Naive thymus-derived CD4-positive, alpha-beta T cell (primary cell): ENCODE measurements at places on chromosomes 12 and 14.

GRCh38 chr12:126588586-126589249, 1523.5 kb downstream of the AACS start:
- no peaks in the 10 kb centered on the region for H3K36me3 ChIP-seq
- no peak overlapping the region for H3K27ac ChIP-seq
- no peak overlapping the region for H3K4me3 ChIP-seq
- DNase-seq = no peak
- no peaks in the 10 kb centered on the region for H3K27me3 ChIP-seq
- H3K4me1 ChIP-seq = no peaks in the 10 kb centered on the region

DNA sequence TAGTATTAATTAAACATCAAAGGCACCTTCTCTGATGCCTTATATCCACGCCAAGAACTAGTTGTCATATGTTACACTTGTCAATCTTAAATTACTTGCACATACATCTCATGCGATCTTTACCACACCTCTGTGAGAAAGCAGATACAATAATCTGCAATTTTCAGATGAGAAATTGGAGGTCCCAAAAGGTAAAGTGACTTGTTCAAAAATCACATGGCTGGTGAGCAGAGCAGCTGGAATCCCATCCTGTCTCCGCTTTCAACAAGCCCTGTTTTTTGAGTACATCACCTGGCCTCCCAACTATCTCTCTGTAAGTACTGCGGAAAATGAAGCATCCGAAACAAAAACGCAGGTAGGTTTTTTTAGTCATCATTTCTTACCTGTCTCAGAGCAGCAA, 203.4 kb upstream of the FOXN3 start:
- H3K4me3 ChIP-seq = peak overlapping the region; percentile 82
- no peaks in the 10 kb centered on the region for H3K27me3 ChIP-seq
- H3K36me3 ChIP-seq = peaks cover 4% of the 10 kb centered on the region
- no peak for DNase-seq
- peak overlapping the region; percentile 84 for H3K27ac ChIP-seq

DNA sequence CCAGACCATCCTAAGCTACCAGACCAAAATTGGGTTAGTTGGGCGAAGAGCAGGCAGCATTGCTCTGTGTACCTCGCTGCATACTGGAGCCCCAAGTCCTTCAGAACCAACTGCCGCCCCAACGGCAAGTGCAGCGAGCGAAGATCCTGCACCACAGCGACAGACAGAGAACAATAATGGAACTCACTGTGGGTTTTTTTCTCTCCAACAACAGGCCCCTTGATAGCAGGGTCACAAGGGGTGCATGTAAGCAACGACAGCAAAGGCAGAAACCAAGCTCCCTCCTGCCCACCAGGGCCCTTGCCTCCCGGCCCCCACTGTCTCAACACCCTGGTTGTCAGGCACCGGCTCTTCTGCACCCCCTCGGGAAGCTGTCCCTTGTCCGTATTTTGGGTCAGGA, 39.0 kb downstream of the RNF34 start:
- DNase-seq = no peak
- H3K4me3 ChIP-seq = no peak overlapping the region
- H3K27ac ChIP-seq = no peak overlapping the region
- no peaks in the 10 kb centered on the region for H3K4me1 ChIP-seq
- no peaks in the 10 kb centered on the region for H3K27me3 ChIP-seq

- no peaks in the 10 kb centered on the region for H3K27me3 ChIP-seq
- H3K36me3 ChIP-seq = no peaks in the 10 kb centered on the region
- DNase-seq = no peak
- no peak overlapping the region for H3K4me3 ChIP-seq
- H3K4me1 ChIP-seq = no peaks in the 10 kb centered on the region
These were observed 329.2 kb downstream of the PCNX1 start for GRCh38 chr14:71236487-71236886.

GRCh38 chr12:122137229-122137628, 36.8 kb downstream of the IL31 start:
- H3K4me3 ChIP-seq = no peak overlapping the region
- H3K4me1 ChIP-seq = no peaks in the 10 kb centered on the region
- no peaks in the 10 kb centered on the region for H3K27me3 ChIP-seq
- H3K36me3 ChIP-seq = peaks cover 89% of the 10 kb centered on the region

GRCh38 chr14:94685166-94685581, 73.0 kb downstream of the SERPINA3 start:
- H3K4me1 ChIP-seq = no peaks in the 10 kb centered on the region
- H3K27me3 ChIP-seq = no peaks in the 10 kb centered on the region
- no peaks in the 10 kb centered on the region for H3K36me3 ChIP-seq
- H3K27ac ChIP-seq = no peak overlapping the region
- H3K4me3 ChIP-seq = no peak overlapping the region

GRCh38 chr14:78383060-78383459, 212.9 kb downstream of the NRXN3 start:
- no peaks in the 10 kb centered on the region for H3K4me1 ChIP-seq
- H3K36me3 ChIP-seq = no peaks in the 10 kb centered on the region
- DNase-seq = no peak
- H3K4me3 ChIP-seq = no peak overlapping the region
- no peak overlapping the region for H3K27ac ChIP-seq
- no peaks in the 10 kb centered on the region for H3K27me3 ChIP-seq

GRCh38 chr14:101823066-101823465, 61.6 kb downstream of the PPP2R5C start:
- H3K4me1 ChIP-seq = peaks cover 65% of the 10 kb centered on the region
- no peaks in the 10 kb centered on the region for H3K36me3 ChIP-seq
- DNase-seq = peak; percentile 75
- H3K27ac ChIP-seq = peak overlapping the region; percentile 97

DNA sequence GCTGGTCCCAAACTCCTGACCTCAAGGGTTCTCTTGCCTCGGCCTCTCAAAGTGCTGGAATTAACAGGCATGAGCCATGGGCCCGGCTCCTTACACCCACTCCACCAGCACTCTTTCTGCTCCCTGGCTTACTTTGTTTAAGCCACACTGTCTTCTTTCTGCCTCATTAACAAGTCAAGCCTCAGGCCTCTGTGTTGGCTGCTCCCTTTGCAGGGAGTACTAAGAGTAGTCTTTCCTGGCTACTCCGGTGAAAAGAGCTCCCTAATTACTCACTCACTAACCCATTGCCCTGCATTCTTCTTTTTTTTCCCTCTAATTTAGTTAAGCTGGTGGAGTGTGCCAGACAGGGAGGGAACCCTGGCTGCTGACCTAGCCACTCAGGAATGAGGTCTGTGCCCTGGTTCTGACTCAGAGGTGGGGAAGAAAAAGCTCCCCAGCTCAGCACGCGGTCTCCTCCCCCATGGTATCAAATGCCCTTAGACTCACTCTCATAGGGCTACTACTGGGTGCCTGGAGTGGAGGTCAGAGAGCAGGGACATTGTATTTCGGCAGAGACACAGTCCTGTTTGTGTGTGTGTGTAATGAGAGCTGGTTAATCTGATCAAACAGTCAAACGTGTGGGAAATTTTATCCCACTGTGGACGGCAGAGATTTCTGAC, 19.8 kb downstream of the GALNT6 start:
- H3K27me3 ChIP-seq = no peaks in the 10 kb centered on the region
- H3K27ac ChIP-seq = no peak overlapping the region
- DNase-seq = no peak

GRCh38 chr12:92560713-92561542, 141.9 kb upstream of the PLEKHG7 start:
- no peak overlapping the region for H3K4me3 ChIP-seq
- DNase-seq = no peak
- H3K4me1 ChIP-seq = peaks cover 13% of the 10 kb centered on the region

- no peaks in the 10 kb centered on the region for H3K36me3 ChIP-seq
- no peak for DNase-seq
- no peak overlapping the region for H3K4me3 ChIP-seq
- H3K27ac ChIP-seq = no peak overlapping the region
These were observed 103.0 kb upstream of the NTF3 start for GRCh38 chr12:5328669-5329517.

DNA sequence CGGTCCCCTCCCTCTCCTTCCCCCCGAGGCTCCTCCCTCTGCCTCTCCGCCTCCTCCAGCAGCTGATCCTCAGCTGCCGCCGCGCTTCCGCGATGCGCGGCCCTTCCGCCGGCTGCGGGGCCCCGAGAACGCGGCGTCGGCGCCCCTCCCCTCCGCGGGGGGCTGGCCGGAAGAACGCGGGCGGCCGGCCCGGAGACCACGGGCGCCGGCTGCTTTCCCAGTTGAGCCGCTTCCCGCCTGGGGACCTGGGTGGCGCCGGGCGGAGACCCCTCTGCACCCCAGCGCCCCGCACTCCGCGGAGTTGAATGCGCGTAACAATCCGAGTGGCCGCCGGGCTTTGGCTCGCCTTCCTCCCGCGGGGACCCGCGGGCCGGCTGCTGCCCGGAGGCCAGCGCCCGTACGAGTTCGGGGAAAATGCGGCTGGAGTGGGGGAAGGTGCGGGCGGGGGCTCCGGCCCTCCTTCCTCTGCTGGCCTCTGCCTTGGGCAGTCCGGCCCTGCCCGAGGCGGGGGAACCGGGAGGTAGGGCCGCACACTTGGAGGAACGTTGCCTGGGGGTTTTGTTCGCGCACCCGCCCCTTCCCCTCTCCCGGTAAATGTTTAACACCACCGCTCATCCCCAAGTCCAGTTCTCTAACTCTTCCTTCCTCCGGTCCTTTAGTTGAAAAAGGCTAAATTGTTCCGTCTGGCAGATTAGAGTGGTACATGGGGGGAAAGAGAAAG, 393 bp upstream of the DCAF5 start:
- DNase-seq = no peak
- no peaks in the 10 kb centered on the region for H3K36me3 ChIP-seq
- peak overlapping the region; percentile 83 for H3K4me3 ChIP-seq
- H3K4me1 ChIP-seq = peaks cover 12% of the 10 kb centered on the region
- no peaks in the 10 kb centered on the region for H3K27me3 ChIP-seq
- peak overlapping the region; percentile 90 for H3K27ac ChIP-seq

DNA sequence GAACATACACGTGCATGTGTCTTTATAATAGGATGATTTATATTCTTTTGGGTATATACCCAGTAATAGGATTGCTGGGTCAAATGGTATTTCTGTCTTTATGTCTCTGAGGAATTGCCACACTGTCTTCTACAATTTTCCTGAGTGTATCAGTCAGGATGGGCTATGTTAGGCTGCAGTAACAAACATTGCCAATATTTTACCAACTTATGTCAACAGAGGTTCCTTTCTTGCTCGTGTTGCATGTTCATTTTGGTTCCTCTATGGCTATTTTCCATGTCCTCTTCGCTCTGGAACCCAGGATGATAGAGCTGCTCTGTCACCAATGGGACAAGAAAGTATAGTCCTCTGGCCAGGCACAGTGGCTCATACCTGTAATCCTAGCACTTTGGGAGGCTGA, 86.7 kb downstream of the ZNF664 start:
- H3K36me3 ChIP-seq = no peaks in the 10 kb centered on the region
- H3K4me3 ChIP-seq = no peak overlapping the region
- H3K4me1 ChIP-seq = no peaks in the 10 kb centered on the region
- H3K27me3 ChIP-seq = no peaks in the 10 kb centered on the region
- H3K27ac ChIP-seq = no peak overlapping the region
- DNase-seq = no peak

DNA sequence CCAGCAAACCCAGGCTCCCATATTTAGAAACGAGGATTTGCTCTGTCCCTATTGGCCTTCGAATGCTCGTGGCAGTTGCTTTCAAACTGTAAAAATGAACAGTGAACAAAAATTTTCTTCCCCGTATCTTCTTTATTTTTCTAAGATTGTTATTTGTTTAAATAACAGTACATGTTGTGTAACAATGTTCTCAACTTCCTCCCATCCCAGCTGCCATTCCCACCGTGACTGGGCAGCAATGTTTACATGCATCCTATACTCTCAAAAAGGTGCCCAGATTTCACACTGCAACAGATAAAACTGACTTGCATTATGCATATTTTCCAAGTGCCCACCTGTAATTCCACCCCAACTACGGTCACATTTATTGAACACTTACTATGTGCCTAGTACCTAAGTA, 12.8 kb downstream of the VCPKMT start:
- no peaks in the 10 kb centered on the region for H3K27me3 ChIP-seq
- H3K4me3 ChIP-seq = no peak overlapping the region
- peaks cover 6% of the 10 kb centered on the region for H3K4me1 ChIP-seq
- peak overlapping the region; percentile 71 for H3K27ac ChIP-seq

GRCh38 chr12:113879658-113880057, 86.5 kb downstream of the RBM19 start:
- H3K27me3 ChIP-seq = no peaks in the 10 kb centered on the region
- no peaks in the 10 kb centered on the region for H3K4me1 ChIP-seq
- no peak overlapping the region for H3K27ac ChIP-seq
- H3K36me3 ChIP-seq = no peaks in the 10 kb centered on the region

GRCh38 chr14:67580336-67581171, 19.5 kb downstream of the PIGH start:
- H3K27me3 ChIP-seq = no peaks in the 10 kb centered on the region
- no peak for DNase-seq
- no peaks in the 10 kb centered on the region for H3K36me3 ChIP-seq
- H3K4me1 ChIP-seq = no peaks in the 10 kb centered on the region
- H3K27ac ChIP-seq = no peak overlapping the region
- no peak overlapping the region for H3K4me3 ChIP-seq

GRCh38 chr14:50044042-50044651, 72.2 kb downstream of the VCPKMT start:
- peaks cover 61% of the 10 kb centered on the region for H3K4me1 ChIP-seq
- peak overlapping the region; percentile 14 for H3K4me3 ChIP-seq
- H3K27ac ChIP-seq = peak overlapping the region; percentile 69
- no peaks in the 10 kb centered on the region for H3K36me3 ChIP-seq
- H3K27me3 ChIP-seq = no peaks in the 10 kb centered on the region

DNA sequence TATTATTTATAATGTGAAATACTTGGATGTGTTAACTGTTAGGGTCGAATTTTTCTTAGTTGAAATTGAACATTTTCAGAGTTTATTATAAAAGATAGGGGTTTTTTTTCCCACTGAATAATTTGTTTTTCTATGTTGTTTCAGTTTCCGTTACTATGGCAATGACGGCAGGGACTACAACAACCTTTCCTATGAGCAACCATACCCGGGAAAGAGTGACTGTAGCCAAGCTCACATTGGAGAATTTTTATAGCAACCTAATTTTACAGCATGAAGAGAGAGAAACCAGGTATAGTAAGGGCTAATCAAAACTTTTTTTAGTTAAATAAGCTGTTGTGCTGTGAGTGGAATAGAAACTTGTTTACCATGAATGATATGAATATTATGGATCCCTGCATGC, 35.1 kb upstream of the BMAL2 start:
- no peaks in the 10 kb centered on the region for H3K4me1 ChIP-seq
- no peak overlapping the region for H3K27ac ChIP-seq
- DNase-seq = no peak
- no peak overlapping the region for H3K4me3 ChIP-seq
- H3K27me3 ChIP-seq = no peaks in the 10 kb centered on the region
